ENCODE measurements at places on chromosomes 16 and 17.

- DNase-seq = no peak
Measured at GRCh38 chr16:67648088-67648763, 3.3 kb downstream of the CARMIL2 start.

DNA sequence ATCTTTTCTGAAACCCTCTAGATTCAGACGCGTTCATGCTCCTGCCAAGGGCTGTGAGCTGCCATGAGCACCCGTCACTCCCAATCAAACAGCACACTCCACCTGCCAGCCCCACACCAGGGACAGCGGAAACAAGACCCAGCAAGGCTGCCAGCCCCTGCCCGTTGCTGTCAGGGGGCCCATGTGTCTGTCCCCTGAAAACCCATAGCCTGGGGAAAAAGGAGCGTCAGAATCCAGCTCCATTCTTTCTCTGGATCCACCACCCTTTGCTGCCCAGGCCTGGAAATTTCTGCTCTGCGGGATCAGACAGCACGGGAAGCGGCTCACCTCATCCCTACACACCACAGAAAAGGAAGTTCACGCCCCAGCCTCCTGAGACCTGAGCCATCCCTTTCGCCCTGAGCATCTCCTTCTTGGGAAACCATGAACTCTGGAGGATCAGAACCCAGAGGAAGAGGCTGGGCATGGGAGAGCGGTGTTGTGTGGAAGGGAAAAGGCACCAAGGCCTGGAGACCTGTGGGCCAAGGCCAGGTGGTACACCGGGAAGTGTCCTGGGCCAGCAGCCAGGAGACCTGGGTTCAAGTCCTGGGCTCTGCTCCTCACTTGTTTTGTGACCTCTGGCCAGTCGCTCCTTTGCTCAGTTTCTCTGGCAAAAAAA lies 51.5 kb upstream of the RCVRN start:
- DNase-seq = no peak

- no peak for DNase-seq
Measured at GRCh38 chr16:89285381-89285780, 67.9 kb downstream of the ZNF778 start.

DNA sequence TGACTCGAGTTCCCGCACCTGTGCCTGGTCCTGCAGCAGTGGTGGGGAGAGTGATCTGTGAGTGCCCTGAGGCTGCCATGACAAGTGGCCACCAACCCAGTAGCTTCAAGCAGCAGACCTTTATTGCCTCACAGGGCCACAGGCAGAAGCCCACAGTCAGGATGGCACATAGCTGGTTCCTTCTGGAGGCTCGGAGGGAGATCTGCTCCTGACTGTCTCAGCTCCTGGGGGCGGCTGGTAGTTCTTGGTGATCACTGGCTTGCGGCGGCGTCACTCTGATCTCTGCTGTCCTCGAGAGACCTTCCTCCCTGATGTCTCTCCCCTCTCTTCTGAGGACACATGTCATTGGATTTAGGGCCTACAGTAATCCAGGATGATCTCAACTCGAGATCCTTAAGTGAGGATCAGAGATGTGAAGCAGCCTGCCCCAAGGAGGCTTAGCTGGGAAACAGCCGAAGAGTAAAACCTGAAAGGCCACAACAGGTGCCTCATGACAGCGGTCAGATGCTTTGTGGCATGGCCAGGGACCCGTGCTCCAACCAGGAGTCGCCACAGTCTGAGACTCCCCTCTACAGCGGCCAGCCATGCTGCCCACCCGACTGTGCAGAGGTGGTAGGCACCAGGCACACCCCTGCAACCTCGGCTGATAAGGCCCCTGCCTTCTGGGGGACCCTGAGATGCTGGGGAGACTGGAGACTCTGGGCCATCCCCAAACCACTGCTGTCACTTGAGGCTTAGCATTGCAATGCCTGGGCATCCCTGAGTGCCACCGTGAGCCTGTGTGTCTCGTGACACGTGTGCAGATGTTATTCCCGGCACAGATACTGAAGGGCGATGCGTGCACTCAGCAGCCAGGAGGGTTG lies 30.0 kb upstream of the SLC38A10 start:
- no peak for DNase-seq

DNA sequence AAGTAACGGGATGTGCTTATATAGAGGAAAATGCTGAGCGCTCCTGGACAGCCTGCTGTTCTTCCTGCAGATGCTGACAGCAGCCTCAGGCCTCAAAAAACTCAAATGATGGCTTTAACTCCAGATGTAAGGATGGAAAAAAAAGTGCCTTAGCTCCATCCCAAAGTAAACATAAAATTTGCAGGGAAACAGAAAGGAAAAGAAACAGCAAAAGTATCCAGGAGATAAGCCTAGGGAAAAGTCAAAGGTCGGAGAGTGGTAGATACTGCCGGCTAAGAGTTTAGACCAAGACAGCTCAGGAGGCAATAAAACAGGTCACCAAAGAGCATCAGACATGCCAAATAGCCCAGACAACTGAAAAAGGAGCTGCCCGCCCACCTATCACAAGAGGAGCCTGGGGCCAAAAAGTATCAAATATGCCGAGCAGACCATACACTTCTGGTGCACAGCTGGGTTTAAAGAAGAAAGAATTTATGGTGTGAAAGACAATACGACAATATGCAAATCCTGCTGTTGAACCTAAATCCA lies 6.9 kb downstream of the KRT31 start:
- DNase-seq = no peak

Data from liver (tissue), 10 donors.